ENCODE measurements at places on chromosomes 2 and 18.

DNA sequence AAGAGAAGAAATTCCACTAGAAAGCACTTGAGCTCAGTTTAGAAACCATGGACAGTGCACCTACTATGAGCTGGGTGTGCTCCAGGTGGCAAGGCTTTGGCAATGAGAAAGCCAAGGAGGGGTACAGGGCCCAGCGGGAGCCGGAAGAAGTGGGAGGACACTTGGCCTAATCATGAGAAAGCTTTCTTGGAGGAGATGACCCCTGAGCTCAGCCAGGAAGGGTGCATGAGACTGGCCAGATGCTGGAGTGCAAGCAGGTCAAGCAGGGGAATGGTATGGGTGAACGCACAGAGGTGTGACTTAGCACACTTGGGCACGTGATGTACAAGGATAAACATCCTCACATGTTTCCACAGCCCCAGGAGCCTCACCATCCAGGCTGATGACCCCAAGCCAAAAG lies 97.2 kb upstream of the GLI2 start:
- no peak for DNase-seq

DNA sequence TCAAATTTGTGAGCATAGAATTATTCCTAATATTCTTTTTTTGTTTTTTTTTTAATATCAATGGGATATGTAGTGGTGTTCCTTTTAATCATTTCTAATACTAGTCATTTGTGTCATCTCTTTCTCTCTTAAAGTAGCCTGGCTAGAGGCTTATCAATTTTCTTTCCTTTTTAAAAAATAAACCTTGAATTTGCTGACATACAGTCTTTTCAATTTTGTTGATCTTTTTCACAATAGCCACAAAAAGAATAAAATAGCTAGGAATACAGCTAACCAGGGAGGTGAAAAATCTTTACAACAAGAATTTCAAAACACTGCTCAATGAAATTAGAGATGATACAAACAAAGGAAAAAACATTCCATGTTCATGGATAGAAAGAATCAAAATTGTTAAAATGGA lies 192.6 kb downstream of the ARL6IP6 start:
- DNase-seq: no peak

- DNase-seq: peak; percentile 57
Measured at GRCh38 chr18:8685141-8685913, 20.0 kb upstream of the MTCL1 start.

DNA sequence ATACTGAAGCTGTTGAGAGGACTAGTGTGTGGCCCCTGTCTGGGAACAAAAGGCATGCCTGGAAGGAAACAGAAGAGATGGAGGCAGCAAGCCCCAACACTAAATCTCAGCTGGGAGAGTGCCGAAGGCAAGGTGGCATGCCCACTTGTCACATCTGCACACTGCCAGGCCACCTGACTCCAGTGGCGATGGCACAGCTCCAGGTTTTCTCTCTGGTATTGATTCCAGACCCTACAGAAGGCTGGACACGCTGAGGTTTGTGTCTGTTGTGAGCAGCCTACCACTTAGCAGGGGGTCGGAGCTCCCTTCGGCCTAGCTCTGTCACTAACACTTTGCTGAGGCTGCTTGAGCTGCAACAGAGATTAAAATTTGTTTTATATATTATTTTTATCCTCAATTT lies 307.3 kb downstream of the TDRD15 start:
- no peak for DNase-seq

DNA sequence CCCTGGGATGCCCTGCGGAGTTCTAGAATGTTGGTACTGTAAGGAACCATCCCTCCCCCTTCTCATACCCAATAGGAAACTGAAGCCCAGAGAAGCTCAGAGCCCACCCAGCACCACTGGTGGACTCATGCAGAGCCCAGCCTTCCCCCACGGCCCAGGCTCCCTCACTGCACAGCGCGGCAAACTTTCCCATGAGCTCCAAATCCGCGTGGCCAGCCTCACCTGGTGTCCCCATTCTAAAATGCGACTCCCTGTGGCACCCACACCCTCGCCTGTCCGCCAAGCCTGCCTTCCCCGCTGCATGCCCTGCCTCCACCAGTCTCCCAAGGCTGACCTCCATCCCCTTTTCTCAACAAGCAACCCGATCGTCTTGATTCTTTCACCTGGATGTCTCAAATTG lies 51.1 kb downstream of the PTGR3 start:
- DNase-seq: no peak

Measured in cerebellum (tissue), 4 donors.